Stimulated activated CD4-positive, alpha-beta T cell treated with anti-CD3 and anti-CD28 coated beads, TNF-alpha, amount 100 ng/mL, for 4 hours (primary cell): ENCODE measurements at places on chromosomes 2 and 18.

DNA sequence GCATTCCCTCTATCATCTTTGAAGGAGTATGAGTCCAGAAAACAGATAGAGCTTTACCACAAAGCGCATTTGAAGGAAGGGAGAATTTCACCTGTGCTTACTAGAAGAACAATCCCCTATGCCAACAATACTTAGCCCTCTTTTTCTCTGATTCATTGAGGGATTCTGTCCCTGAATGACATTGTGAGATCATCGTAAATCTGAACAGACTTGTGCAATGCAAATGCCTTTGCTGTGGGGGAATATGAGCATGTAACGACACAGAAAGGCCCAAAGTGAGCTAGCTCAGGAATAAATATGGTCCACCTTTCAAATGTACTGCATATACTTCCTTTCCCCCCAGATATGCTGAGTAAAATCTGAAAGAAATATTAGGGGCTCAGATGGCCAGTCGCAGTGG lies 67.6 kb downstream of the SCN1A start:
- DNase-seq = no peak

GRCh38 chr2:183195998-183196409 lies 71.8 kb downstream of the NUP35 start:
- no peak for DNase-seq

GRCh38 chr2:238573065-238573778 lies 146.5 kb downstream of the ASB1 start:
- DNase-seq = peak; percentile 4

DNA sequence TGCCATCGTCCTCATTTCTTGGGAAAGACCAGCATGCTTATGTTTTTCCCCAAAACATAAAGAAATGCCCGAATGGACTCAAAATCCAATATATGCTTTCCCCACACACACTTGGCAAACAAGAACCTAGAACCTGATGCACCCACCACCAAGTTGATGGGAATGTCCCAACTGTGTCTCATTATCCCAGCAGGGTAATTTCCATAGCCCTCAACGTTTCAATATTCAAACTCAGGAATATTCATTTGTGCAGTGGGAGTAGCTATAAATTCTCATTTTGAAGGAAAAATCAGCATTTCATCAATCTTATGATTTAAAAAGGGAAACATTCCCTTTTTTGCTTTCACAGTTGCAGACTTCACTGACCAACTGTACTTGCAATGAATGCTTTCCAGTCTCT lies 50.7 kb downstream of the SNORC start:
- no peak for DNase-seq

DNA sequence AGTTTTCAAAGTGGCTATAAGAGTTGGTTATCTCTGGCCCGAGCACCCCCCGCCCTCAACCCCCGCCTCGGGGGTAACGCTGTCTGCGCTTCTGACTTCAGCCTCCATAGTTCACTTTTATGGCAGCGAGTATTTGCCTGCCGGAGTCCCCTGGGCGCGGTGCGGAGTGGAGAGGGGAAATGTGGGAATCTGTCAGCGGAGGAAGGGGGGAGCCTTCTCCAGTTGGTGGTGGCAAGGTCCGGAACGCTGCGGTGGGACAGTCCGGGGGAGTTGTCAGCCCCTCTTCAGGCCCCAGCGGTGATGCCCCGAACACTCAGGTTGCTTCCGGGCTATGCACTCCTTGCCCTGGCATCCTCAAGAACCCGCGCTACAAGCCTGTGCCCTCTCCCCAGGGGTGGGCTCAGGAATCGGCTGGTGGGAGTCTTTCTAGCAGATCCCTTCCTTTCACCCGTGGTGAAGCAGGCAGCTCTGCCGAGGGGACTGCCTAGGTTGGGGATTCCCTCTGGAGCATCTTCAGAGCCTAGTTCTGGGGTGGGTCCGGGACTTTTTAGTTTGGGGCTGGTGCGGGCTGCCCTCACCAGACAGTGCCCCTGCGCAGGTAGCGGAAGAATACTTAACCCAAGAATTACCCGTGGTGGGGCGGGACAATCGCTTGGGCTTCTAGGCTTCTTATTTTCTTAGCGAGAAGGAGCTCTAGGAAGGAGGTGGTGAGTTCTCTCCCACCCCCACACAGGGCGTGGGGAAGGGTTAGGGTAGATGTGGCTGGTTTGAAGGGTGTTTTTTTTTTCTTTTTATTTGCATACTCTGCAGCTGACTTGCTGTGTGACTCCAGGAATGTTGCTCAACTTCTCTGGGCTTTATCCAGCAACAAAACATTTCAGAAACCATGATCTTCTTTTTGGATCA lies 1.6 kb downstream of the ATOH8 start:
- no peak for DNase-seq

- no peak for DNase-seq
Observed at GRCh38 chr2:223122781-223123180, 70.8 kb downstream of the KCNE4 start.

GRCh38 chr18:12904012-12904516 lies 20.0 kb upstream of the PTPN2 start:
- peak; percentile 45 for DNase-seq
